ENCODE measurements at places on chromosomes 5 and 9.

DNA sequence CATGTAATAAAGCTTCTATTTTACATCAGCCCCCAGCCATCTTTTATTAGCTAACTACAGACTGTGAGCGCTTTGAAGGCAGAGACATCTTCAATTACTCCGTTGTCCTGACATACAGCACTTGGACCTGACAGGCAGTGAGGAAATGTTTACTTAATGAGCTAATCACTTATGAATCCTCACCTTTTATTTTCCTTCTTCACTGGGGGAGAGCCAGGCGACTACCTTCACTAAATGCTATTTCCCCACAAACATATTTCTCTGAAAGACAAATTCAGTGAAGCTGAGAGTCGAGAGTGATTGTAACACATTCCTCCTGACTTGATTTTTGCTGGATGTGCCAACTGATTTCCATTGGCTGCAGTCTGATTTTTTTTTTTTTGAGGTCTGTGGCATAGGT, 192.1 kb upstream of the CLINT1 start:
- DNase-seq: no peak

- no peak for DNase-seq
Measured at GRCh38 chr5:118703241-118703640, 285.1 kb downstream of the DTWD2 start.

DNA sequence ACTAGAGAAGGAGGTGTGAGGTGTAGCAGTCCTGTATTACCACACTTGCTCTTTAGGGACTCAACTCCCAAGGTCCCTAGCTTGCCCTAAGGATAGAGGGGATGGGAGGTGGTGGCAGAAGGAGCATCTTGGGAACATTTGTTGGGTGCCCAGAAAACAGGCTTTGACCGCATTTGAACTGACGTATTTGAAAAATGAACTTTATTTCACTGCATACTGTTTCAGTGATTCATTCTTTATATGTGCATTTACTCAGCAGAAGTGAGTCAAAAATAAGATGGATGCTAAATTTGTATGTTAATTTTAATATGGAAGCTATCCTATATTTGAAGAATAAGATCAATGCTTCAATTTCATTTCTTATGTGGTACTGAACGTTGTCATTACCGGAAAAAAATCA, 18.7 kb downstream of the DMRT3 start:
- peak; percentile 16 for DNase-seq

- no peak for DNase-seq
Measured at GRCh38 chr9:95746408-95747180, 128.9 kb upstream of the ERCC6L2 start.

- DNase-seq: no peak
Measured at GRCh38 chr5:17255471-17256021, 38.1 kb downstream of the BASP1 start.

GRCh38 chr5:67817652-67818051, 397.9 kb upstream of the PIK3R1 start:
- DNase-seq: no peak

DNA sequence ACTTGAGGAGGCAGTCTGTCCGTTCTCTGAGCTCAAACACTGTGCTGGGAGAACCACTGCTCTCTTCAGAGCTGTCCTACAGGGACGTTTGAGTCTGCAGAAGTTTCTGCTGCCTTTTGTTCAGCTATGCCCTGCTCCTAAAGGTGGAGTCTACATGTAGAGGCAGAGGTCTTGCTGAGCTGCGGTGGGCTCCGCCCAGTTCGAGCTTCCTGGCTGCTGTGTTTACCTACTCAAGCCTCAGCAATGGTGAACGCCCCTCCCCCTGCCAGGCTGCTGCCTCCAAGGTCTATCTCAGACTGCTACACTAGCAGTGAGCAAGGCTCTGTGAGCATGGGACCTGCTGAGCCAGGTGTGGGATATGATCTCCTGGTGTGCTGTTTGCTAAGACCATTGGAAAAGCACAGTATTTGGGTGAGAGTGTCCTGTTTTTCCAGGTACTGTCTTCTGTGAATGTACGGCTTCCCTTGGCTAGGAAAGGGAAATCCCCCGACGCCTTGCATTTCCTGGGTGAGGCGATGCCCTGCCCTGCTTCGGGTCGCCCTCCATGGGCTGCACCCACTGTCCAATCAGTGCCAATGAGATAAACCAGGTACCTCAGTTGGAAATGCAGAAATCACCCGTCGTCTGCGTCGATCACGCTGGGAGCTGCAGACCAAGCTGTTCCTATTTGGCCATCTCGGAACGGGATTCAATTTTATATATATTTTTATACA, 58.5 kb downstream of the CNTRL start:
- DNase-seq: no peak

- no peak for DNase-seq
Measured at GRCh38 chr9:103427696-103428095, 432.6 kb downstream of the CYLC2 start.

DNA sequence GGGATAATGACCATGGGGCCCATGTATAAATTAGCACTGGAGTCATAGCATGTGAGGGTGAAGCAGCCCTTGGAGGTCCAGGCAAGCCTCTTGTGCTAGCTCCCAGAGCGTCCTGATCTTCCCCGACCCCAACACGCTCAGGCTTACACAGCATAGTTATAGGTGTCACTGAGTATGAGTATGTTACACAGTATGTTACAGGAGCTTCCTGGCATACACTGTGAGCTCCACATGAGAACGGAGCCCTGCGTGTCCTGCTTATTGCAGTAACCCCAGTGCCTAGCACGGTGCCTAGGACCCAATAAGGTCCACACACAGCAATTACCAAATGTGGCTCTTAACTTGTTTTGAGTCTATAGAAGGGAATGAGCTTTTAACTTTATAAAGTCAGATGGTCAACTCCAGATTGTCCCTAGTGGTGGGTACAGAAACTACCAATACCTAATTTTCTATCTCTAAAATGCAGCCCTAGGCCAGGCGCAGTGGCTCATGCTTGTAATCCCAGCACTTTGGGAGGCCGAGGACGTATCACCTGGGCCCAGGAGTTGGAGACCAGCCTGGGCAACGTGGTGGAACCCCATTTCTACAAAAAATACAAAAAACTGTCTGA, 64.1 kb downstream of the PLAC8L1 start:
- DNase-seq: peak; percentile 20

- DNase-seq: peak; percentile 33
Measured at GRCh38 chr5:72760259-72760658, 56.2 kb upstream of the TNPO1 start.

GRCh38 chr9:30103647-30104394, 2280.6 kb upstream of the ACO1 start:
- no peak for DNase-seq

GRCh38 chr5:98909363-98909762, 19.4 kb downstream of the CHD1 start:
- peak; percentile 19 for DNase-seq

GRCh38 chr9:109903515-109904138, 123.6 kb downstream of the PALM2AKAP2 start:
- peak; percentile 79 for DNase-seq

DNA sequence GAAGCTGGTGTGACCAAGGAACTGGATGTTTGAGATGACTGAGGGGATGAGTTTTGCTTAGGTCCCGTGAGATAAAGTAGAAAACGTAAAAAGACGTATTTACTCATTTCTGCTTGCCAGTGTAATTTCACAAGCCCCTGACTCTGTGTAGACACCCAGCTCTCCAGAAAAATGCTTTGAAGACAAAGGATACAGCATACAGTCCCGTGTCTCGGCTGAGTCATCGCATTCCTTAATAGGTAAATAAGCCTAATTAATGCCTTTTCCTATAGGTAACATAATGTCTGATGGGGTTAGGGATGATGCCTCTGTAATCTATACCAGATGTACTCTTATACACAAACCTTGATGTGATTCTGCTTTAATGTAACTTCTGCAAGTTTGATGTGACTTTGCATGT, 20.2 kb downstream of the S100Z start:
- peak; percentile 50 for DNase-seq

DNA sequence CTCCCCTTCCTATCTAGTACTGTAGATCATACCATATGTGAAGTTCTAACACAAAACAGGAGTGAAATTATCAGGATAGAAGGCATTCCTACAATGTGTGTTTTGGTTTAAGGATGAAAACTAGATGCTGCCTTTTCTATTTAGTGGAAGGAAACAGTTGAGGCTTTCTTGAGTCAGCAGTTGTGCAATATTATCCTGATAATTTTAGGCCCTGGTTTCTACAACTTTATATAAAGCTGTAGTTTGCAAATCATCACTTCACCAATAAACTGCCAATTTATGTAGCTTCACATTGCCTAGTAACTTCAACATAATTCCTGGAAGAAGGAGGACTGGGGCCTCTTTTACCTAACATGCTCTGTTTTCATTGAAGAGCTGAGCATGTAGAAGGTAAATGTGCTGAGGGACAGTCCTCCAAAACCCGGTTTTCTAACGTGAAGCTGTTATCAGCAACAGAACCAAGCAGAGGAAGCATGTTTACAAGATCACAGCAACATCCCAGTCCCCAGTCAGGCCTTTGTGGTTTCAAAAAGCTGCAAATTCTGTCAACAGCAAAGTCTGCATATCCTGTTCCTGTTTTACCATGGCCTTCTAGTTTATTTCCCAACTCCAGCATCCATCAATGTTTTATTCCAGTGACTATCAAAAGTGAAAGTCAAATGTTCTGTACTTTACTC, 513.4 kb upstream of the MEF2C start:
- no peak for DNase-seq

GRCh38 chr9:96331236-96331947, 29.4 kb upstream of the HSD17B3 start:
- DNase-seq: peak; percentile 46

DNA sequence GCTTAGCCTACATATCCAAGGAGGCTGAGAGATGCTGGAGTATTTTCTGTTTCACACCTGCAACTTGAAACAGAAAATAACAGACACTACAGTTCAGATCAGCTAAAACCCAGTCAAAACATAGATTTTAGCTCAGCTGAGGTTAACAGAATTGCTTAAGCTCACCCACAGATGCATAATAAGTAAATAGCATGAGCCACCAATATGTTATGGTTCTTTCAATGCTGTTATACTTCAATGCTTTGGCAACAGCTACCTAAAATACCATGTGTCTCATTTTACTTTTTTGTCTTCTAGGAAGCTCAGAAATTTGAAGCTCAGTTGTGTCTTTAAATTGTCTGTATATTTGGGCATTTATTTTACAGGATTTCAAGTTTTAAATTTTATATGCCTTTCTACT, 35.8 kb upstream of the OR13F1 start:
- no peak for DNase-seq

DNA sequence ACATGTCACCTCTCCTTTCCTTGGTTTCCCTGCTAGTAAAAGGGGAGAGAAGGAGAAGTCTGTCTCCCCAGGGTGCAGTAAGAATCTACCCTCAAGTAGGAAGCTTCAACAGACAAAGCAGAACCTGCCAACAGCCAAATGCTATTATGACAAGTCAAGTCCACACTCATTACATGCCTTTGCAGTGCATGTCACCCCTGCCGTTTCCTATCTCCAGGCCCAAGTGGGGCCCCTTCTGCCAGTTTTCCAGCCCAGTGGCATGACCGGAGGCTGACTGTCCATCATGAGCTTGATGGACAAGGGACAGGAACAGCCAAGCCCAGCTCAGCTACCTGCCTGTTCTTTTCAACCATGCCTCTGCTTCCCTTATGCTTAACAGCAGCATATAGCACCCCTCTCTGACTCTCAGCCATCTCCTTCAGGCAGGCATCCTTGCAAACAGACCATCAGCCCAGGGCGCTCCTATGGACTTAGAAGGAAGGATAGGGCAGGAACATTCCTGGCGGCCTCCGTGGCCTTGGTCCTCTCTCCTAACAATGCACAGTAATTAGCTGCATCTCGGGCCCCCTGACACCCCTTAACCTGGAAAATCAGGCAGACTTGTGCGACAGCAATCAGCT, 107.2 kb upstream of the RAD23B start:
- no peak for DNase-seq

DNA sequence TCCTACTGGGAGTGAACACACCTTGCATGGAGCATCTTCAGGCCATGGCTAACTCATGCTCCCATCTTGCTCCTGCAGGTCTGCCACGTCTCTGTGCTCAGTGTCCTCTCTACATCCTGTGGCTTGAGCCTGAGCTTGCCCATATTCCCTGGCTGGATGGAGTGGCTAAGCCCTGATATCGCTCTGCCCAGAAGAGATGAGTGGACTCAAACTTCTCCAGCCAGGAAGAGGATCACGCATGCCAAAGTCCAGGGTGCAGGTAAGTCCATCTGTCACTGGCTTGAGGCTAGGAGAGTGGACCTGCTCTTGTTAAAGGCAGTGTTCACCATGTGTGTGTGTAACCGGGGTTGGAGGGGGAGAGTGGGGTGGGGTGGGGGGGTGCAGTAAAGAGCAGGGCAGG, 1.6 kb upstream of the RGS3 start:
- no peak for DNase-seq

GRCh38 chr9:110141227-110141793, 66.6 kb downstream of the C9orf152 start:
- peak; percentile 99 for DNase-seq

GRCh38 chr5:62375627-62376026, 28.1 kb downstream of the DIMT1 start:
- DNase-seq: no peak

DNA sequence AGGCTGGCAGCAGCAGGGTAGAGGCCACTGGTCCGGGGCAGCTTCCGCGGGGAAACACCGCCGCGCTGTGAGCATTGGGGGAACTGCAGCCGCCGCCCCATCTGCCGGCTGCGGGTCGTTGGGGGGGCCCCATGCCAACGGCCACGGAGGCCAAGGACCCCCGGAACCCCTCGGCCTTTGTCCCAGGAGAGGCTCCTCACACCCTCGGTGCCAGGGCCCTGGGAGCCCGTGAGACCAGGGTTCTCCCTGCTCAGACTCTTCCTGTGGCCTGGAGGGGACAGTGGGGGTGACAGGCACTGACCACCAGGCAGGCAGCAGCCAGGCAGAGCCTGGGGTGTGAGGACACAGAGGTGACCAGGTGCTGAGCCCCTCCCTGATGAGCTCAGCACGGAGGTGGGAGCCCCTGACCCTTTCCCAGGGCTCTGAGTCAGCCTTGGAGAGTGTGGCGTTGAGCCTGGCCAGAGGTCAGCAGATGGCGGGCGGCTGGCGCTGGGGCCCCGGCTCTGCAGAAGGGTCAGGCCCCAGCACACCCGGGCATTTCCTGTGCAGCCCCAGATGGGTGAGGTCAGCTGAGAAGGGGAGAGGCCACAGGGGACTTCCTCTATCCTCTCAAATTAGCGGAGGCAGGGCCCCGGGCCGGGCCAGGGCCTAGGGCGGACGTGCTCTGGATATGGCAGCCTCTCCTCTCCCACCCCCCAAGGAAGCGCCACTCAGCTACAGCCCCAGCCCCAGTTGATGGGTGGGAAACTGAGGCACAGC, 17.9 kb upstream of the EGFL7 start:
- peak; percentile 37 for DNase-seq

GRCh38 chr5:163604013-163604412, 98.6 kb downstream of the MAT2B start:
- no peak for DNase-seq

- no peak for DNase-seq
Measured at GRCh38 chr9:36845844-36846243, 188.2 kb downstream of the PAX5 start.

- no peak for DNase-seq
Measured at GRCh38 chr5:66222455-66222854, 78.4 kb downstream of the SREK1 start.

GRCh38 chr5:175290379-175290778, 153.6 kb downstream of the DRD1 start:
- no peak for DNase-seq
